ENCODE measurements at places on chromosomes 12 and 14. TPM values are rescaled to one million over a fixed set of nuclear protein-coding genes. Genes with fewer than 3 reads are reported as not detected.

GRCh38 chr14:69475194-69475818 lies 9.2 kb upstream of the PLEKHD1 start:
- peak; percentile 53 for DNase-seq

DNA sequence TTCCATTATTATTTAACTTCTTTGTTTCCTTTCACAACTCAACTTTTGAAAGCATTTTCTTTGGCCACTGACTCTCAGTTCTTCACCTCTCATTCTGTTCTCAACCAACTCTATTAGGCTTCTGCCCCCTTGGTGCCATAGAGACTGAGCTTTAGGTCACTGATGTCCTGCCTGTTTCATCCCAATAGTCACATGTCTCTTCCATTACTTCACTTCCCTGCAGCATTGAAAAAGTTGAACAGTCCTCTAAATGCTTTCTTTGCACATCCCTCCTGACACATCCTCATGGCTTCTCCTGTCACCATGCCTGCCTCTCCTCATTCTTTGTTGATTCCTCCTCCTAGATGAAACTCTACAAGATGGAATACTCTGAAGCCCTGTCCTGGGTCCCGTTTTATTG lies 2.7 kb downstream of the CLEC12A start:
- no peak for DNase-seq

- peak; percentile 70 for DNase-seq
Observed at GRCh38 chr14:35134329-35135123, 12.2 kb downstream of the PRORP start.

ANO2 gene
- total RNA-seq: not detected

MARK3 gene
- total RNA-seq: 130 TPM

DNA sequence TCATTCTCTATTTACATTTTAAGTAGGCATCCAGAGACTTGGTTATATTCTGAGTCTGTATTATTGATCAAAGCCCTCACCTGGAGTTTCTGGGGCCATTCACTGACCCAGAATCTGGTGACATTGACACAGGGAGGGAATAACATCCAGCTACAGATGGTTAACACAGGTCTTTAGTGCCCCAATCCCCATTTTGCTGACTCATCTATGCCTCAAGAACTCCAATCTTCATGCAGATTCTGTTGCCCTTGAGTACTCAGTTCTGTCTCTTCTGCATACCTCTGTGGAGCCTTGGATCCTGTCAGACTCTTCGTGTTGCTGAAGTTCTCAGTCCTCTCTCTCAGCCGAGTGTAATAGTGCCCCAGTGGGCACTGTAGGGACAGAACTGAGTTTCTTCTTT lies 208.9 kb downstream of the RGS6 start:
- no peak for DNase-seq

DNA sequence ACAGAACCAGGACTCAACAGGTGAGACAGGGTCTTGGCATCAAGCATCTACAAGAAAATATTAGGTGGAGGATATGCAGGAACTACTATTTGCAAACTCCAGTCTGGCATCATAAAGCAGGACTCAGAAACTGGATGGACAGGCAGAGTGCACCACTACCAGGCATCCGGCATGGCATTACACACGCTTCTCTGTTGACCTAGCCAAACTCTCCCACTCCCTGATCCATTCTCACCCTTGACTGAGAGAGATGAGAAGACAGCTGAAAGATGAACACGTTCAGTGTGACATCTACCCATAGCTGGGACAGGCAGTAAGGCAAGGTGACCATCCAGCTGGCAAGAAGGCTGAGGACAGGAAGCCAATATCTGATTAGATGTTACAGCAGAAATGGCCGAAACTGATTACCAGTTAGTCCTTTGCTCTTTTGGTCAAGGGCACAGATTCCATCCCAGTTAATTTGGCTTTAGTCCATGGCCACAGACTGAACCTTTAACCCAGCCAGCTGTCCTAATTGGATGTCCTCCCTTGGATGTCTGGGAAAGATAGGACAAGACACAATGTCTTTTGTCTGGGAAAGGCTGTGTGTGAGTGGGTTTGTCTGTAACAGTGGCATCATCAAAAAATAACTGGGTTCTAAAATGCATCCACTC lies 71.6 kb downstream of the BBS10 start:
- no peak for DNase-seq

DNA sequence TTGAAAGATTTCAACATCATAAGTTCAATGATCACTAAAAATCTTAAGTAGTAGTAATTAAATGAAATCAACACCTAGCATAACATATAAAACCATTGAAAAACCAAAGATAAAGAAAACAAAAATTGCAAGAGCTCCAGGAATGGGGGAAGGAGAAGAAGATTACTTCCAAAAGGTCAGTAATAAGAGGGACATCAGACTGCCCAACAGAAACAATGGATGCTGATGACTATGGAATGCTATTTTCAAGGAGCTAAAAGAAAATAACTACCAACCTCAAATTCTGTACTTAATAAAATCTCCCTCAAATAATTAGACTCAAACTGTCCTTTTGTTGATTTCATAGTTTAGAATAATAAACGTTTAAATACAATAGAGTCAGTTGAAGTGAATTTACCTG lies 314.5 kb upstream of the LMO3 start:
- no peak for DNase-seq

ABHD12B gene
- total RNA-seq: not detected

GRCh38 chr14:62158779-62159178 lies 396.6 kb downstream of the SNAPC1 start:
- DNase-seq: no peak

- DNase-seq: no peak
Observed at GRCh38 chr14:92005019-92005418, 34.8 kb downstream of the TRIP11 start.

DNA sequence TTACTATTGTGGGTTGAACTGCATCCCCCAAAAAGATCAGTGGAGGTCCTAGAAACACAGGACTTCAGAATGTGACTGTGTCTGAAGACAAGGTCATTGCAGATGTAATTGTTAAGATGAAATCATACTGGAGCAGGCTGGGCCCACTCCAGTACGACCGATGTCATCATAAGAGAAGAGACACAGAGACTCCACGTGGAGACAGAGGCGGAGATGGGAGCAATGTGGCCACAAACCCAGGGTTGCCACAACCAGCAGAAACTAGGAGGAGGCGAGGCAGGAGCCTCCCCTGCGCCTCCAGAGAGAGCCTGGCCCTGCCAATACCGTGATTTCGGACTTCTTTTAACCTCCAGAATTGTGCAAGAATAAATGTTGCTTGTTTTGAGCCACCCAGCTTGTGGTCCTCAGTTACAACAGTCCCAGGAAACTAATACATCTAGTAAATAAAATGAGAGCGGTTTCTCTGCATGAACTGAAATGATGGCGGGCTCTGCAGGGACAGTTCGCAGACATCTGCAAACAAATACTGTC lies 25.7 kb upstream of the FZD10 start:
- DNase-seq: peak; percentile 38

DNA sequence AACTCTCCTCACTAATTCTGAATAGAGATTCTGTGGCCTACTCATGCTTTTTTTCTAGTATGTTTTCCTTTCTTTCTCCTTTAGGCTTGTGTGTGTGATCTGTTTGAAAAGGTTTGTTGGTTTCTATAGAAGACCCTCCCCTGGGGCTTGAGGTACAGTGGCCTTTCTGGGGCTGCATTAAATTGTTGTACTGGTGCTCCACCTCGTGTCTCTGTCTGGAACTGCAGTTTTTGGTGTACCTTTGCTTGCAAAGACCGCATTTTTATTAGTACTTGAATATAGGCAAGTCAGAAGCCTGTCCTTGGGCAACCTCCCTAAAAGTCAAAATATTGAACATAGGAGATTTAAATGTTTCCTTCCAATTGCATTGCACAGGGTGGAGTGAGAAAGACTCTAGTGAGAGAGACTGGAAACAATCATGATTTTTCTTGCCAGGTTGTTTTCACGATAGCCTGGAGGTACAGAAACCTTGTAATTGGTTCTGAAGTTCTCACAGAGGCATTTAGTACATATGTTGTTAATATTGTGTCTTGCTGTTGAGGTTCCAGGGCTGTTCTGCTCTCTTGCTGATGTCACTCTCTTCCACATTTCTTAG lies 39.0 kb downstream of the SLCO1B1 start:
- DNase-seq: peak; percentile 60

DNA sequence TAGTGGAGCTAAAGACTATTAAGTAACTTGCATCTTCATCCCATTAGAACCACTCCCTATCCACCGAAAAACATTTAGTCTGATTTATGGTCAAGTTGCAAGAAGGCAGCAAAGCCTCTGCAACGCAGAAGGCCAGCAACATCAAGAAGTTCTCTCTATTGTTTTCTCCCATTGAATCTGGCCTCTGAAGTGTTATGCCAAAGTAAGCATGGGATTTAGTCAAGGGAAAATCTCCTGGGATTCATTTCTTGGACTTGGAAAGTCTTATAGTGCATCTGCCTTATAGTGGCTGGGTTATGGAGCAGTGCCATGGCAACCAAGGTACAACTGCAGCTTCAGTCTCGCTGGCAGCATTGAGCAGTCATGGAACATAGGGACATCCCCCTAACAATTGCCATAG lies 87.7 kb upstream of the KRR1 start:
- DNase-seq: no peak

AACS gene
- total RNA-seq: 52.0 TPM

- no peak for DNase-seq
Observed at GRCh38 chr12:26939953-26940352, 1.7 kb downstream of the FGFR1OP2 start.

All from MCF 10A (cell line).